ENCODE measurements at places on chromosomes 3 and 15. TPM values are rescaled to one million over a fixed set of nuclear protein-coding genes. Genes with fewer than 3 reads are reported as not detected.

- no peak overlapping the region for H3K4me3 ChIP-seq
- no peaks in the 10 kb centered on the region for H3K27me3 ChIP-seq
- no peak overlapping the region for H3K27ac ChIP-seq
- H3K36me3 ChIP-seq: no peaks in the 10 kb centered on the region
- DNase-seq: no peak
Measured at GRCh38 chr15:98923171-98923570, 84.4 kb downstream of the PGPEP1L start.

- no peaks in the 10 kb centered on the region for H3K4me1 ChIP-seq
- no peak overlapping the region for H3K4me3 ChIP-seq
- H3K27me3 ChIP-seq: no peaks in the 10 kb centered on the region
Measured at GRCh38 chr3:104349836-104350235, 1016.9 kb upstream of the ALCAM start.

- DNase-seq: no peak
- H3K4me3 ChIP-seq: no peak overlapping the region
- no peaks in the 10 kb centered on the region for H3K4me1 ChIP-seq
- no peaks in the 10 kb centered on the region for H3K36me3 ChIP-seq
- H3K27ac ChIP-seq: no peak overlapping the region
- H3K27me3 ChIP-seq: no peaks in the 10 kb centered on the region
Measured at GRCh38 chr15:24067733-24068501, 380.8 kb upstream of the NDN start.

GRCh38 chr3:100719136-100719535, 9.8 kb downstream of the TFG start:
- peaks cover 63% of the 10 kb centered on the region for H3K36me3 ChIP-seq
- H3K27me3 ChIP-seq: no peaks in the 10 kb centered on the region
- peaks cover 18% of the 10 kb centered on the region for H3K4me1 ChIP-seq
- no peak for DNase-seq
- H3K27ac ChIP-seq: no peak overlapping the region

DNA sequence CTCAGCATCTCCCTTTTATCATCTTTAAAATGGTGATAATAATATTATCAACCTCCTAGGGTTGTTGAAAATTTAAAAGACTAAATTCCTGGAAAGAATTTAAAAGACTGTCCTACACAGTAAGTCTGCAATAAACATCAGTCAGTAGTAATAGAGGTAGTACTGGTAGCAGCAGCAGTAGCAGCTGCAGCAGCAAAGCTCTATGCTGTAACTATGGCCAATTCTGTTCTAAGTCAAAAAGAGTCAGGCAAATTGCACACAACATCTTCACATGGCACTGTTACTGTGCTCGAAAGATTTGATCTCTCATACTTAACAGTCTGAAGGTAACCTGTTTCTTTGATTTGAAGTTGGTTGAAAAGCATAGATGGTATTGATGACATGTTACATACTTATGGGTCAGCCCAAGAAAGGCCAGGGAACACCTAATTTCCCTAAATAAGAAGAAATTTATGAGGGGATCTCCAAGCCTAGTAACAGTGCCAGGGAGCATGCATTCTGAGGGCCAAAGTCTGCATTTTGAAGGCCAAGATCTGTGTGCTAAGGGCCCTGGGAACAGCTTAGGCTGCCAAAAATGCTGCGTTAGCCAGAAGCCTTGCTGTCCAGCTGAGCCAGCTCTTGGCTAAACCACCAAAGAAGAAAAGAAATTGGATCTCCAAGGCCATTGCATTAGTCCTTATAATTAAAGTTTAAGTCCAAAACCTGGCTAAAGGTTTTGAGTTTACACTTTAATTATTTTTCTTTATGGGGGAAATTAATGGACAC, 68.2 kb downstream of the SIDT1 start:
- no peak for DNase-seq
- no peak overlapping the region for H3K4me3 ChIP-seq
- peaks cover 11% of the 10 kb centered on the region for H3K36me3 ChIP-seq
- H3K4me1 ChIP-seq: no peaks in the 10 kb centered on the region
- no peaks in the 10 kb centered on the region for H3K27me3 ChIP-seq

DNA sequence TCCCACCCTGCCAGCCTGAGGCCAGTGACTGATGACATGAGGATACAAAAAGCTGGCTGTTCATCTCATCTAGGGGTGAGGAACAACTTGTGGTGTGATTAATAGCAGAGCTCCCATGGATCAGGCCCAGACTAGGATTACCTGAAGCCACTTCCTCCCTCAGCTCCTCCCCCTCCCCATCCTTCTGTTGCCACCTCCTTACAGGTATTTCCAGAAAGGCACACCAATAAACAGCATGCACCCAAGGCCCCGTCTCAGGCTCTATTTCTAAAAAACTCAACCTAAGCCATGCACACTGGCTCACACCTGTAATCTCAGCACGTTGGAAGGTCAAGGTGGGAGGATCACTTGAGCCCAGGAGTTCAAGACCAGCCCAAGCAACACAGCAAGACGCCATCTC, 54.1 kb downstream of the SRGAP3 start:
- no peak overlapping the region for H3K27ac ChIP-seq
- H3K36me3 ChIP-seq: no peaks in the 10 kb centered on the region
- no peak overlapping the region for H3K4me3 ChIP-seq
- no peak for DNase-seq
- H3K4me1 ChIP-seq: no peaks in the 10 kb centered on the region

- H3K27ac ChIP-seq: no peak overlapping the region
- H3K4me1 ChIP-seq: no peaks in the 10 kb centered on the region
- no peaks in the 10 kb centered on the region for H3K36me3 ChIP-seq
- no peak overlapping the region for H3K4me3 ChIP-seq
- DNase-seq: no peak
Measured at GRCh38 chr3:109195815-109196214, 59.3 kb downstream of the C3orf85 start.

DNA sequence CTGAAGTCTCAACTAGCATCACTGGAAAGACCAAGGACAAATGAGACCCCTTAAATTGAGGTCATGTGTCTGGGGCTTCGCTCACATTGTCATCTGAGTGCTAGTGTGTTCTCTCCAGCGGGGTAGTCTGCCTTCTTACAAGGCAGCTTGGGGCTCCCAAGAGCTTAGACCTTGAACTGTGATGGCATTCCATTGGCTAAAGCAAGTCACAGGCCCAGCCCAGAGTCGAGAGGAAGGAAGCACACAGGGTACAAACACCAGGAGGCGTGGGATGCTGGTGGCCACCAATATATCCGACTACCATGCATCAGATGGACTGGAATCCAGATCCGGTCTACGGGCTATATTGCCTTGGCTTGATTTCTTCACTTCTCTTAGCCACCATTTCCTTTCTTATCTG, 31.5 kb upstream of the DYNC1LI1 start:
- no peaks in the 10 kb centered on the region for H3K27me3 ChIP-seq
- DNase-seq: no peak
- no peak overlapping the region for H3K4me3 ChIP-seq
- H3K27ac ChIP-seq: no peak overlapping the region

DNA sequence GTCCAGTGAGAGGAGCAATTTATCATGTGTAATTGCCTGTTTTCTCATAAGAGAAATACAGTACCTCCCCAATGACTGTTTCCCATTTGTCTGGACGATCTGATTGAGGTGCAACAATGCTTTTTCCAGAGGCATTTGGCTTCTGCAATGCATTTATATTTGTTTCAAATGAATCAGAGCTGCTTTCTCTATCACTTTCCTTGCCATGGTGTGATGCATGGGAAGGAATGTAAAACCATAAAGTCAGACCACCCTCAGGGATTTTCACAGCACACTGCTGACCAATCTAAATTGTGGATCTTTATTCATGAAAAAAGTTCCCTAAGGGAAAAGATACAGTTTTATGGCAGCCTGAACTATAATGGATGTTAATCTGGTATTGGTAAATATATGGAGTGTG, 333.0 kb downstream of the ZNF385D start:
- H3K36me3 ChIP-seq: no peaks in the 10 kb centered on the region
- no peak overlapping the region for H3K27ac ChIP-seq
- H3K4me1 ChIP-seq: no peaks in the 10 kb centered on the region
- no peak overlapping the region for H3K4me3 ChIP-seq

DNA sequence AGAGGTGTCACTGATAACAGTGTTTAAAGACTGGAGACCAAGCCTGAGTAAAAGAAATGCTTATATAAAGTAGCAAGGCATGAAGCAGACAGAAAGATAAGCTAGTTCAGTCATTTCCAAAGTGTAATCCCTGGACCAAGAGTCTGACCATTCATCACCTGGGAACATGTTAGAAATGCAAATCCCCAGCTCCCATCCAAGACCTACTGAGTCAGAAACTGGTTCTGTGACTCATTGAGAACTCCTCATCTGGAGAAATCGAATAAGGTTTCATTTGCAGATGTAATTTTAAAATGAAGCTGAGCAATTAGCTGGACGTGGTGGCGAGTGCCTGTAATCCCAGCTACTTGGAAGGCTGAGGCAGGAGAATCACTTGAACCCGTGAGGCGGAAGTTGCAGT, 473.9 kb upstream of the UBE2E2 start:
- no peak overlapping the region for H3K4me3 ChIP-seq
- no peak overlapping the region for H3K27ac ChIP-seq
- DNase-seq: no peak
- no peaks in the 10 kb centered on the region for H3K36me3 ChIP-seq
- H3K4me1 ChIP-seq: no peaks in the 10 kb centered on the region

GRCh38 chr15:64247906-64248541, 85.2 kb upstream of the PPIB start:
- no peaks in the 10 kb centered on the region for H3K4me1 ChIP-seq
- H3K27ac ChIP-seq: no peak overlapping the region
- DNase-seq: no peak
- no peak overlapping the region for H3K4me3 ChIP-seq

- DNase-seq: no peak
- no peak overlapping the region for H3K4me3 ChIP-seq
- H3K27ac ChIP-seq: no peak overlapping the region
- H3K4me1 ChIP-seq: no peaks in the 10 kb centered on the region
- no peaks in the 10 kb centered on the region for H3K27me3 ChIP-seq
- no peaks in the 10 kb centered on the region for H3K36me3 ChIP-seq
Measured at GRCh38 chr3:14398797-14399106, 3.7 kb upstream of the SLC6A6 start.

GRCh38 chr3:120119846-120120510, 25.7 kb upstream of the GSK3B start:
- no peak overlapping the region for H3K4me3 ChIP-seq
- DNase-seq: no peak
- H3K27me3 ChIP-seq: no peaks in the 10 kb centered on the region
- H3K36me3 ChIP-seq: no peaks in the 10 kb centered on the region
- H3K4me1 ChIP-seq: no peaks in the 10 kb centered on the region
- no peak overlapping the region for H3K27ac ChIP-seq

- peaks cover 17% of the 10 kb centered on the region for H3K4me1 ChIP-seq
- no peak for DNase-seq
- no peak overlapping the region for H3K27ac ChIP-seq
Measured at GRCh38 chr15:78623786-78624497, 3.1 kb upstream of the CHRNA3 start.

GRCh38 chr3:171850960-171851659, 8.0 kb downstream of the TMEM212 start:
- H3K27ac ChIP-seq: no peak overlapping the region
- no peak for DNase-seq
- no peaks in the 10 kb centered on the region for H3K36me3 ChIP-seq
- no peaks in the 10 kb centered on the region for H3K27me3 ChIP-seq
- H3K4me3 ChIP-seq: no peak overlapping the region

DNA sequence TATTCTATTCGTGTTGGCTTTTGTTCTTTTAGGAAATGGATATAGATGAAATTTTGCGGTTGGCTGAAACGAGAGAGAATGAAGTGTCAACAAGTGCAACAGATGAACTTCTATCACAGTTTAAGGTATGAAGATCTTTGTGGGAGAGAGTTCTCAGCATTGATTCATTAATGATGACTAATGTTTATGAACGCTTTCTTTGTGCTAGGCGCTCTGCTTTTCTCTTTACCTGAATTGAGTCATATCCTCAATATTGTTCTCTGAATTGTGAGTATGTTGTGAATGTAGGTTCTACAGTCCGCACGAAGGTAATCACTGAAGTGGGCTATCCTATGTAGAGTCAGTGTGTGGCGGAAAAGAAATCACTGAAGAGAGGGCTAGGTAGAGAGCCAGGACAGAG, 81.2 kb downstream of the CHD2 start:
- H3K27ac ChIP-seq: no peak overlapping the region
- DNase-seq: no peak
- H3K4me1 ChIP-seq: no peaks in the 10 kb centered on the region
- no peaks in the 10 kb centered on the region for H3K27me3 ChIP-seq
- no peak overlapping the region for H3K4me3 ChIP-seq
- peaks cover 99% of the 10 kb centered on the region for H3K36me3 ChIP-seq

DNA sequence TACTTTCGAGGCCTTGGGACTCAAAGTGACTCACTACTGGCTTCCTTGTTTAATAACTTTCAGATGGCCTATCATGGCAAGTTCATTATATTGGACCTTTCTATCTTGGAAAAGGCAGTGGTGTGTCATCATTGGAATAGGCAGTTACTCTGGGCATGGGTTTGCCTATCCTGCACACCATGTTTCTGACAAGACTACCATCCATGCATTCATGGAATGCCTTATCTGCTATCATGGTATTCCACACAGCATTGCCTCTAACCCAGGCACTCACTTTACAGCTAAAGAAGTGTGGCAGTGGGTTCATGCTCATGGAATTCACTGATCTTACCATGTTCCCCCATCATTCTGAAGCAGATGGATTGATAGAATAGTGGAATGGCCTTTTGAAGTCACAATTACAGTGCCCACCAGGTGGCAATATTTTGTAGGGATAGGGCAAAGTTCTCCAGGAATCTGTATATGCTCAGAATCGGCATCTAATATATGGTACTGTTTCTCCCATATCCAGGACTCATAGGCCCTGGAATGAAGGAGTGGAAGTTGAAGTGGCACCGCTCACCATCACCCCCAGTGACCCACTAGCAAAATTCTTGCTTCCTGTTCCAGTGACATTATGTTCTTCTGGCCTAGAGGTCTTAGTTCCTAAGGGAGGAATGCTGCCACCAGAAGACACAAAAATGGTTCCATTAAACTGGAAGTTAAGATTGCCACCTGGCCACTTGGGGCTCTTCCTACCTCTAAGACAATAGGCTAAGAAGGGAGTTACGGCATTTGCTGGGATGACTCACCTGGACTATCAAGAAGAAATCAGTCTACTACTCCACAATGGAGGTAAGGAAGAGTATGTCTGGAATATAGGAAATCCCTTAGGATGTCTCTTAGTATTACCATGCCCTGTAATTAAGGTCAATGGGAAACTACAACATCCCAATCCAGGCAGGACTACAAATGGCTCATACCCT, 1161.4 kb downstream of the SI start:
- DNase-seq: no peak
- no peak overlapping the region for H3K4me3 ChIP-seq
- H3K27ac ChIP-seq: no peak overlapping the region
- H3K36me3 ChIP-seq: no peaks in the 10 kb centered on the region

IL17RB gene
- total RNA-seq: 37.5 TPM

CAPN3 gene
- total RNA-seq: 9.1 TPM

EXD1 gene
- not detected for total RNA-seq

FGD5 gene
- 12.3 TPM for total RNA-seq

EPM2AIP1 gene
- 8.8 TPM for total RNA-seq

LIPH gene
- 17.5 TPM for total RNA-seq

FBXO40 gene
- not detected for total RNA-seq

MYRIP gene
- 6.0 TPM for total RNA-seq

Data from Peyer's patch (tissue), 4 donors.